ENCODE measurements at places on chromosomes 2 and 18.

DNA sequence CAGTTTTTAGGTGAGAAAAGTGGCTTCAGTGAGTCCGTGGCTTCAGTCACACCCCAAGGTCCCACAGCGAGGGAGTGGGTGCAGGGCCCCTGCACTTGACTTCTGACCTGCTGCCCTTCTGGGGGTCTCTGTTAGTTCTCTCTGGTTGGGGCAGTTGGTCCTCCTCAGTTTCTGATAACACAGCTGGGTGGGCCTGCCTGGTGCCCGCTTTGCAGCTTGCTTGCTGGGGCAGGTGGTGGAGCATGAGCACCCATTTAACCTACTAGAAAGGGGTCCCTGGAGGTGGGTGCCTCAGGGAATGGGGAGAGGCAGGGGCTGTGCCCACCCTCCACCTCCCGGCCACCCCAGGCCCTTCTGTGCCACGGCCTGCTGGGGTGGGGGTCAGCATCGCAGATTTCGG is 83.2 kb downstream of the ASB1 start:
- no peak for DNase-seq

DNA sequence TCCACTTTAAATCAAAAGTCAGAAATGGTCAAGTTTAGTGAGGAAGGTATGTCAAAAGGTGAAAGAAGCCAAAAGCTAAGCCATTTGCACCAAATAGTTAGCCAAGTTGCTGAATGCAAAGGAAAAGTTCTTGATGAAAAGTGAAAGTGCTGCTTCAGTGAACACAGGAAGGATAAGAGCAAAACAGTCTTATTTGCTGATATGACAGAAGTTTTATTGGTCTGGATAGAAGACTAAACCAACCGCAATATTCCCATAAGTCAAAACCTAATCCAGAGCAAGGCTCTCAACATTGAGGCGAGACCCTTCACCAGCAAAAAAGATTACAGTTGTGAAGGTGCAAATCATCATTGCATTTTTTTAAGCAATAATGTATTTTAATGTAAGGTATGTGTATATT is 496.5 kb upstream of the LRATD1 start:
- no peak for DNase-seq

- DNase-seq: no peak
Measured at GRCh38 chr2:68032702-68033101, 30.1 kb downstream of the C1D start.

- DNase-seq: no peak
Measured at GRCh38 chr2:201929281-201930026, 104.2 kb upstream of the FZD7 start.

DNA sequence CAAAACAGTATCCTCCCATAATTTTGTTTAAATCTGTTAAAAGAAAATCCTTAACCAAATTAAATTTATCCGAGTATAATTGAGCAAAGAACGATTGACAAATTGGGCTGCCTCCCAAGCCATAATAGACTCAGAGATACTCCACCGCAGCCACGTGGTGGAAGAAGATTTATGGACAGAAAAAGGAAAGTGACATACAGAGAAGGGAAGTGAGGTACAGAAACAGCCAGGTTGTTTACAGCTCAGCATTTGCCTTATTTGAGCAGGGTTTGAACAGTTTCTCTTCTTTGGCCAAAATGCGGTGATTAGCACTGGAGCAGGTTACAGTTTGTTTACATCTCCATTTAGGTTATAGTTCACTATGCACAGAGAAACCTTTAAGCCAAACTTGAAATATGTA is 60.8 kb downstream of the KYNU start:
- no peak for DNase-seq

- no peak for DNase-seq
Measured at GRCh38 chr2:223182356-223182755, 130.4 kb downstream of the KCNE4 start.

DNA sequence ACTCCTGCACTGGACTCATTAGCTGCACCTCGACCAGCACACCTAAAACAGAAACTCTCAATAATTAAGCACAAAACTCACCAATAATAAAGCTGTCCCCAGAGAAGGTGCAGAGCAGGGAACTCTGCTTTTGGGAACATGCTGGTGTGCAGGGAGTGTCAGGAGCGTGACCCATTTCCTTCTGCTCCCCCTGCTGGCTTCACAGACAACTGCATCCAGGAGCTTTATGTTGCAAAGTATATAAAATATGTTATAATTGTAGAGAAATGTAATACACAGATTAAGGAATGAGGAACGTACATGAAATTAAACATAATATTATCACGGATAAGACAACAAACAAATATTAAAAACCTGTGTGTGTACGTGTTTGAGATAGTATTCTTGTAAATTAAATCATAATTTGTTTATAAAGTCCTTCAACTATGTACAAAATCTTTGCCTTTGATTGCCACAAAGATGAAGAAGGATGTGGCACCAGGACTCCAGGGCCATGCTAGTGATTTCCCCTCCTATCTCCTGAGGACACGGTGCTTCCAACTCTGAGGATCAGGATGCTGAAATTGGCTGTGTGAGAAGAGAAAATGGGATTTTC is 68.6 kb upstream of the MAL start:
- DNase-seq: peak; percentile 19

DNA sequence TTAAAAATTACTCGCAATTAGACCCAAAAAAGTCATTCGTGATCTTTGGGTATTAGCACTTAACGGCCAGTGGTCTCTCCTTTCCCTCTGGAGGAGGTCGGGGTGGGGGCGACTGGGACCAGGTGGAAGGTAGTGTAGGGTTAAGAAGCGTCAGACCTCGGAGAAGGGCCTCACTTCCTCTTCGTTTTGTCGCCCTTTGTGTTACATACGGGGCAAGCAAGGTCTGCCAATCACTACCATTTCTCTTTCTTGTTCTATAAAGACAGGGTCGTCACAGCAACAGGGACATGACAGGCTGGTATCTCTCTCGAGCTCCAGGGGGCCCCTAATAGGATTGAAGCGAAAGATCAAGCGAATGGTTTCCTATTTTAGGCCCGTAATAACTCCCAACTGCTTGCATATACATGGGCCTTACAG is 136.6 kb downstream of the INSIG2 start:
- DNase-seq: no peak

DNA sequence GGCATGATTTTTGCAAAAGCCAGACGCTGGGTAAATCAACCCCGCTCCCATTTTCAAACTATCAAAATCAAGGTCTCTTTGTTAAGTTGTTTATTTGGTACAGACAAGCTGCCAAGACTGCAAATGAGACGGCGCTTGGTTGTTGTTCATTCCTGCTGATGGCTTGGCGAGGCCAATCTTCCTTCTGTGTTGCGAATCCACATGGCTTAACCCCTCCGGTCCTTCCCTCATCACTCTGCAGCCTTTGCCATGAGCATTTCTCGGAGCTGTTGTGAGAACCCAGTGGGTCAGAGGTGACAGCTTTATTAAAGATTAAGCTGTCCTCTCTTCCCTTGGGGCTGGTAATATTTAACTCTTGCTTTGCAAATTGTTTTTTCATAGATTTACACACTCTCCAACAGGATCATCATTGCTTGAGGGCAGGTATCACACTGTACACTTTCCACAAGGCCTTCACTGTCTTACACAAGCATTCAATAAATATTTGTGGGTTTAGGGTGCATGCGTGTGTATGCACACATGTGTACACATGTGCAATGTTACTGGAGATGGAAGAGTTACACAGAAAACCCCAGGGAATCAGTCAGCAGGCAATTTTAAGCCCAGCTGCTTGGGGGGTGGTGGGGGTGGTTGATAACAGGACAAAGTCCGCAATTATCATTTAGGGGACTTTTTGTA is 27.8 kb upstream of the KCNF1 start:
- no peak for DNase-seq
